ENCODE measurements at places on chromosomes 1 and 21.

GRCh38 chr1:36642802-36643201 is 160.1 kb upstream of the CSF3R start:
- no peak for DNase-seq

GRCh38 chr1:42479621-42480020 is 16.5 kb downstream of the CCDC30 start:
- DNase-seq, result no peak

DNA sequence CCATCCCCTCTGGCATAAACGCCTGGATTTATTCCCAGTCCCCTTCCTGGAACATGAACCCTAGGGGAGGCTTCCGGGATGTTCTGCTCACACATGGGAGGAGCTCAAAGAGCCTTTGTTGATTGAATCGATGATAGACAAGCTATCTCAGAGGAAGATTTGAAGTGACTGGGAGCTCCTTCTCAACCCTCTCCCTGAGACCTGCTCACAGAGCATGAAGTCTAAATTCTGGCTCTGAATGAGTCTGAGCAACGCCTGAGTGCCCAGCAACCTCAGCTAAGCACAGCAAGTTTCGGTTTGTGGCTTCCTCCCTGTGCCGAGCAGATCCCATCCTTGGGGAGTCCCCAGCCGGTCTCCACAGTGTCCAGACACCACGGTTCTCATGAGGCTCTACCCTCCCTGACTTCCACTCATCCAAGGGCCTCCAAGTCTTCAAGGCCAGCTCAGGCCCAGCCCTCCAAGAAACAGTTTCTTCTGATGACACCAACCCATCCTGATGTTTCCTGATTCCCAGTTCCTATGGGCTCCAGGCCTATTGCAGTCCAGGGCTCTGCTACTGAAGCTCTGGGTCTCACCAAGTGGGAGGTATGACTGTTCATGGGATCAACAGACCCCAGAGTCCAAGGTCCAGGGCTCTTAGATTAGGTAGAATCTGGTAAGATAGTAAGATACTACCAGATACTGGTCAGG is 190.8 kb downstream of the DYRK1A start:
- DNase-seq, result no peak

GRCh38 chr1:40143891-40144575 is 17.2 kb upstream of the RLF start:
- peak; percentile 70 for DNase-seq

Measured in HL-60 (cell line).